ENCODE measurements at places on chromosomes 4 and X.
A peak's percentile ranks its signal among the peaks of the same experiment; 100 is the strongest.

GRCh38 chrX:37755025-37755424, 24.8 kb upstream of the CYBB start:
- DNase-seq = no peak

DNA sequence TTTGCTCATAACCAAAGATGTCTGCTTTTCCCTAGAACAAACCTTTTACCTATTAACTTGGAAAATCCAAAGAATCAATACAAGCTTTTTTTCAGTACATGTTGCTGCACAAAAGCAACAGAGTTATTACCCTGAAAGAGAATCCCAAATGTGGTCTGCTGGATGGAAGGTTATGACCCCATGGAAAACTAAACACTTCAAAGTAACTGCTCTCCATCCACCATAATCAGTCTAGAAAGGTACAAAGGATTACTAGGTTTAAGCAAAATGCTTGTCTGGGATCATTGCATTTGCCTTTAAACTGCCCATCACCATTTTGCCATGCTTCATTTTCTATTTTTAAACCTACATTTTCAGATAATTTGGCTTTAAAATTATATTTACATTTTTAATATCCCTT, 11.7 kb downstream of the MMRN1 start:
- no peak for DNase-seq

DNA sequence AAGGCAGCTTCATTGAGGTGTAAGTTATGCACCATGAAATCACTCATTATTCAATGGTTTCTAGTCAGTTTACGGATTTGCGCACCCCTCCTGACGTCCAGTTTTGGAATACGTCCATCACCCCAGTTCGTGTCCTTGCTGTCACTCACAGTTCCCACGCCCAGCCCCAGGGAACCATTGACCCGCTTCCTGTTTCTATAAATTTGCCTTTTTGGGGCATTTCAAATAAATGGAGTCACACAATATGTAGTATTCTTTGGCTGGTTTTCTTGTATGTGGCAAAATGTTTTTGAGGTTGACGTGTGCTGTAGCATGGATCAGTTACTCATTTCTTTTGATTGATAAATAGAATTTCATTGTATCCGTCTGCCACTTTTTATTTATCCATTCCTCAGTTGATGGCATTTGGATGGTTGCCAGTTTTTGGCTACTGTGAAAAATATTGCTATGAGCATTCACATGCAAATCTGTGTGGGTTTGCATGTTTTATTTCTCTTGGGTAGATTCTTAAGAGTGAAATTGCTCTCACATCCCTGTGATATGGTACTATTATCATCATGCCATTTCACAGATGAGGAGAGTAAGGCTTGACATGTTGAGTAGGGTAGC, 18.4 kb upstream of the SORCS2 start:
- DNase-seq = no peak

- no peak for DNase-seq
Measured at GRCh38 chr4:5711479-5712184, 631 bp downstream of the EVC start.

DNA sequence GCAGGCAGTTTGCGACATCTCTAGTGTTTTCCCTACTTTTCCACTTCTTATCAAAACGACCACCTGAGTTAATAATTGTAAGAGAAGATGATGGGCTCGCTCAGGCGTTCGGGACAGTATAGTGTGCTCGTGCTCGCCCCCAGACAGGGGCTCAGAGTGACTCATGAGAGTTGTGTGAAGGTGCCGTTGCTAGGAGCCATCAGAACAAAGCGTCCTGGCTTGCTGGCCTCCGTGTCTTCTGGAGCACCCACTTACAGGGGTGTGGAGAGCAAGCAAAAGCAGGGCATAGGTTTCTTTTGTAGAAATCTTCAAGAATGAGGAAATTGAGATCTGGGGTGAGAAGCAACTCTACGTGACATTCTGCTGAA, 73.0 kb upstream of the ADGRG2 start:
- DNase-seq = no peak

- no peak for DNase-seq
Measured at GRCh38 chrX:110086162-110086915, 83.4 kb downstream of the TMEM164 start.

GRCh38 chr4:112270640-112271421, 14.9 kb downstream of the TIFA start:
- DNase-seq = no peak

- DNase-seq = no peak
Measured at GRCh38 chrX:118570209-118570608, 74.6 kb downstream of the DOCK11 start.

DNA sequence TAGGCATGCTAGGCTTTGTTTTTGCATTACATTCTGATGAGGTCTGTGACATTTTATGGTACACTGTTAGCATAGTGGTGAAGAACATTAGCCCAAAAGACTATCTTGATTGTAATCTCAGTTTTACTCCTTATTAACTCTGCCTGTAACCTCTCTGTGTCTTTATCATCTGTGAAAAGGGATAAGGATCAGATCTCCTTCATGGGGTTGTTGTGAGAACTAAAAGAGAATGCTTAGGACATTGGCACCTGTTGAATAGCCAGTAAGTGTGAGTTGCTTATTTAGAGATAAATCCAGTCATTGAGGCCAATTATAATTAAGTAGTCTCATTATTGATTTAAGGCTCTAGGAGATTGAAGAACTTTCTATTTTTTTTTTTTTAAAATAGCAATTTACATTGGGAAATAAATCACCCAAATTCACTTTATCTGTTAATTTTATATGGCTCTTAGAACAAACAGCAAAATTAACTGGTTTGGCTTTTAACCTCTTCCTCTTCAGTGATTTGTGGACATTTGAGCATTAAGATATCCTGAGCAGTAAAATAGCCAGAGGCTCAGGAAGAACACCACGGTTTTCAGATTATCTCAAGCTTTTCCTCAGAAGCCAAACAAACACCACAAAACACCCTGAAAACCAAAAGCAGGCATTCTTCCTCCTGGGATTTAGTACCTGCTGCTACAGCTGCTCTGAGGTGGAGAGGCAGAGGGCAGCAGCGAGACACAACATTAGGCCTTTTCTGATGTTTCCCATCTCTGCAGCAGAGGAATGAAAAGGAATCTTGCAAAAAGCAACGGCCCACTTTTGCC, 192.9 kb downstream of the ARHGAP10 start:
- no peak for DNase-seq

GRCh38 chr4:56671860-56672259, 9.2 kb downstream of the HOPX start:
- no peak for DNase-seq

DNA sequence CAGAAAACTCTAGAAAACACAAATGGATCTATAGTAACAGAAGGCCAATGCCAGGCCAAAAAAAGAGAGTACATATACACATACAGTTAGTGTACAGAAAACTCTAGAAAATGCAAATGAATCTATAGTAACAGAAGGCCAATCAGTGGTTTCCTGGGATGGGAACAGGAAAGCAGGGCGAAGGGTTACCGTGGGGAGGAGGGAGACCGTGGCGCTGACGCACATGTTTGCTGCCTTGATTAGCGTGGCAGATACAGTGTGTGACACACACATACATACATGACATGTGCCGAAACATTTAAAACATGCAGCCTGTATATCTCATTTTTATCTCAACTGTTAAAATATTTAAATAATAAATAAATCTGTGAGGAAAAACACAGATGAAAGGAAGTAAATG, 14.7 kb downstream of the GAK start:
- DNase-seq = no peak

- no peak for DNase-seq
Measured at GRCh38 chr4:34731070-34731469, 1513.2 kb downstream of the ARAP2 start.

- no peak for DNase-seq
Measured at GRCh38 chr4:37678624-37679023, 7.6 kb downstream of the RELL1 start.

- DNase-seq = no peak
Measured at GRCh38 chrX:14616836-14617235, 87.5 kb downstream of the GLRA2 start.

- no peak for DNase-seq
Measured at GRCh38 chr4:168605411-168605810, 108.6 kb downstream of the PALLD start.

DNA sequence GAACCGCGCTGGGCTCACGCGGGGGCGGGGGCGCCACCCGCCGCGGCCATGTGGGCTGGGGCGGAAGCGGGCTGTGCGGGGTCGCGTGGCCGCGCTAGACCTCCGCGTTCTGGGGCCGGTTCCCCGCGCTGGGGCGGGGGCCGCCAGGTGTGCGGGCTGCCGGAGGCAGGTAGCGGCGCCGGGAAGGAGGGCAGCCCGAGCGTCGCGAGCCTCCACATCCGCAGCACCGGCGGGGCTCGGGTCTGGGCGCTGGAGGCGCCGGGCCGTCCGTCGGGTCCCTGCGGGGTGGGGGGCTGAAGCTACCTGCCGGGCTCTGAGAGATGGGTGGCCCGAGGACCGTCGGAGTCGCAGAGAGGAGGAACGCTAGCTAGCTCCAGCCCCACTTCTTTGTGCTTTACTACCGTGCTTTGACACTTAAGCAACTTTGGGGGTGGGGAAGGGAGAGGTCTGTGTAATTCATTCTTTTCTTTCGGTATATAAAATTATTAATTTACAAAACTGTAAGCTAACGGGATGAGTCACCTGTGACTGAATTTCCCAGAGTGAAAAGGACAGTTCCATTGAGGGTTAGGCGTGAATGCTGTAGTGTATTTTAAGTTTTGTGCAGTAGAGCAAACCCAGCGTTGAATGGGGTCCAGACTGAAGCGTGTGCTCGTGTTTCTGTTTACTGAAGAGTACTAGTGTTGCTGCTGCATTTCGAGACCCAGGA, 689 bp downstream of the METAP1 start:
- DNase-seq = peak; percentile 45

DNA sequence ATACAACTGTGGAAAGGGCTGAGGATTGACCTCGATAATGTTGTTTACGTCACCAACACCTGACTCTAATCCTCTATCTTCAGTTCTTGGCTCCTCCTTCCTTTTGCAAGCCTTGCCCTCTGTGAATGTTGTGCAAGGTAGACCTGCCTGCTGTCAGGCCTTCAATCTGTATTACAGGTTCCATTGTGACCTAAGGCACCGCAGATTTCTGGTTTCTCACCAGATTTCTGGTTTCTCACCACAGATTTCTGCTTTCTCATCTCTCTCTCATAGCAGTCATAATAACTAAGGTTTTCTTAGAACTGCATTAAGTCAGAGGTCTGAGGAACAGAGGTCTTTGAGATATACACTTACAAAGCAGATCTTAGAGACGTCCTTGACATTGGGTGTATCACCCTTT, 51.5 kb upstream of the ETNPPL start:
- DNase-seq = no peak

DNA sequence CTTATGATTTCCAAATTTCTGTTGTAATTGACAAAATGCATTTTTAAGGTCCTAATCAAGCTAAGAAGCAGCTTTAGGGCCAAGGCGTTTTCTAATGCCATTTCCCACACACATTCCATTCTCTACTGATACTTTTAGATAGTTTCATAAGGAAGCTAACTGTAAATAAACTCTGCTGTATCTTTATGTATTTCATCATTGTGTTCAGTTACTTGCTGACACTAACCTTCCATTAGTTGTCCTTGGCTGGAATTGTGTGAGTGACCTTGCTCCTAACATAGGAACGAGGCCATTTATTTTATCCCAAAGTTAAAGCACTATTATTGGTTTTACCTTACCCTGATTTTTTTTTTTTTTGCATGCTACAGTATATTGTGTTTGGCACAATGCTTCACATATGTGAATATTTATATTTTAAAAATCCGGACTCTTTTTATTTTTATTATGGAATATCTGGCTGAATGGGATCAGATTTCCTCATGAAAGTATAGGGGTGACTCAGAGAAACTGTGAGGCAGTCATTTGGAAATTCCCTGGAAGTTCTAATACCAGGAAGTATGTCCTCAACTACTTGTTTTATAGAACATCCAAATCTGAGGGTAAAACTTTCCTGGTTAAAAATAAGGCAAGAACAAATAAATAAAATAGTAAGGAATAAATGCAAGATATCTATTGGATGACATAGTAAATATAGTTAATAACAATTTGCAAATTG, 62.7 kb upstream of the SORBS2 start:
- no peak for DNase-seq

DNA sequence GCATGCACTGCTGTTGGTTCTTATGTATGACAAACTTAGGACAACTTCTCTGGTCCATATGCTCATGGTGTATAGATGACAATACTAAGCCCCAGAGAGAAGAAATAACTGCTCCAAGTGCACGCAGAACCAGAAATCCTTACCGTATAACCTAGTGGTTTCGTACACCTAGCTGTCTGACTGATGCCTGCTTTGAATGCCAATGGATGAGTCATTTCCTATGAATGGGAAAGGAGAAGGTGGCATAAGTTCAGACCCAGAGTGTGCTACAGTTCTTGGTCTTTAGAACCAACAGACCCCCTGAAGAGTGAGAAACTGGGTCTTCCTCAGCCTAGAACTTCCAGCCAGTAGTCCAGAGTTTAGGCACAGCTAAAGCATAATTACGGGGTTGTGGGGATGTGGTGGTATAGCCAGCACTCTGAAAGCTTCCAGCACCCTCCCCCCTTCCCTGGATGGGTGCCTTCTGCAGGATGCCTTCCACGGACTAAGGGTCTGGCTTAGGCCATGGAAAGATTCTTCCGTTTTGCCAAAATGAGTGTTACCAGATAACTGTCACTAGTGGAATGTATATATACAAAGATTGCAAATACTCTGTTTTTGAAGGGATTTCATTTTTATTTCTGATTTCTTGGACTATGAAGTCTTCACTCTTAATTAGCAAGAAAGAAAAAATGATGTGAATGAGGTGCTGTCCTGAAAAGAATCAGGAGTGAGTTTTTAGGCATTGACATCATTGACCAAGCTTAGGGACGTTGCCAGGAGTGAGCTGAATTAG, 84.6 kb upstream of the PACRGL start:
- no peak for DNase-seq

Data from activated CD4-positive, CD25-positive, alpha-beta regulatory T cell (primary cell).